Pancreas (tissue), 10 donors: ENCODE measurements at places on chromosomes 12 and 14. TPM values are rescaled to one million over a fixed set of nuclear protein-coding genes. Genes with fewer than 3 reads are reported as not detected.

- peaks cover 3% of the 10 kb centered on the region for H3K4me1 ChIP-seq
- H3K4me3 ChIP-seq, result no peak overlapping the region
- DNase-seq, result no peak
- H3K36me3 ChIP-seq, result no peaks in the 10 kb centered on the region
- peaks cover 52% of the 10 kb centered on the region for H3K27me3 ChIP-seq
Observed at GRCh38 chr12:114664651-114665320, 19.2 kb downstream of the TBX3 start.

- H3K4me3 ChIP-seq, result no peak overlapping the region
- H3K27me3 ChIP-seq, result no peaks in the 10 kb centered on the region
- no peak overlapping the region for H3K27ac ChIP-seq
- DNase-seq, result no peak
Observed at GRCh38 chr12:44372259-44372658, 503.9 kb downstream of the NELL2 start.

GRCh38 chr14:76352639-76353281 is 23.2 kb upstream of the ESRRB start:
- H3K4me1 ChIP-seq, result no peaks in the 10 kb centered on the region
- no peaks in the 10 kb centered on the region for H3K27me3 ChIP-seq
- H3K36me3 ChIP-seq, result no peaks in the 10 kb centered on the region

Gene FAR2
- total RNA-seq, result 0.43 TPM
